Glutamatergic neuron (in vitro differentiated cells): ENCODE measurements at places on chromosomes 4 and X.

DNA sequence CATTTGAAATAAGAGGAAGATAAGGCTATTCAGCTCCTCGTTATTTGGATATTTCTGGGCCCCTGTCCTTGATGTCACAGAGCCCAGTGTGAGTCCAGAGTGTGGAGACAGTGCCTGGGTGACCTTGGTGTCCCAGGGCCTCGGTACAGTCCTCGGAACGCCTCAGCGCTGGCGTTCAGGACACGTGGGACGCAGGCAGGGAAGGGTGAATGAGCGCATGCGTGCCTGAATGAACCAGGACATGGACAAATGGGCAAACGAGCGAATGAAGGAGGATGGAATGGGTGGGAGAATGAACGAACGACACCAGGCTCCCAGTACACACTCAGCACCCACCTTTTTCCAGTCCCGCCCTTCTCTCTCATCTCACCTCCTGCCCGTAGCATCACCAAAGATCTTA, 44.2 kb downstream of the EVC start:
- DNase-seq = no peak

- DNase-seq = no peak
These were observed 94.5 kb upstream of the RASGEF1B start for GRCh38 chr4:81566161-81566591.

DNA sequence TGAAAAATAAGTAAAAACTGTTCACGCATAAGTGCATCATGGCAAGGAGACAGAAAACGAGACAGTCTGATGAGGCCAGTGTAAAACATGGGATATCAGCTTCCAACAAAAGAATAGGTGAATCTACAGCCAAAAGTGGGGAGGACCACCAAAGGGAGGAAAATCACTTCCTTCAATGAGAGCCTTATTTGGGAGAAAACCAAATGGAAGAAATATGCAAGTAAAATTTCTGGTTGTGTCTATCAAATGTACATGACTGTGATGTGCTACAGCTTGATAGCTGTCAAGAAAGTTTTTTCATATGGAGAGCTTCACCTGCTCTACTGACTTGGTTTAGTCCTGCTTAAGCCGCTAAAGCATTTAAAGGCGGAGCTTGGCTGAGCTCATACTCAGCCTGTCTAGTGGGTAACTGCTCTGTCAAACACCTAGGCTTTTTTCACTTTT, 66.2 kb downstream of the MAGEA1 start:
- no peak for DNase-seq

DNA sequence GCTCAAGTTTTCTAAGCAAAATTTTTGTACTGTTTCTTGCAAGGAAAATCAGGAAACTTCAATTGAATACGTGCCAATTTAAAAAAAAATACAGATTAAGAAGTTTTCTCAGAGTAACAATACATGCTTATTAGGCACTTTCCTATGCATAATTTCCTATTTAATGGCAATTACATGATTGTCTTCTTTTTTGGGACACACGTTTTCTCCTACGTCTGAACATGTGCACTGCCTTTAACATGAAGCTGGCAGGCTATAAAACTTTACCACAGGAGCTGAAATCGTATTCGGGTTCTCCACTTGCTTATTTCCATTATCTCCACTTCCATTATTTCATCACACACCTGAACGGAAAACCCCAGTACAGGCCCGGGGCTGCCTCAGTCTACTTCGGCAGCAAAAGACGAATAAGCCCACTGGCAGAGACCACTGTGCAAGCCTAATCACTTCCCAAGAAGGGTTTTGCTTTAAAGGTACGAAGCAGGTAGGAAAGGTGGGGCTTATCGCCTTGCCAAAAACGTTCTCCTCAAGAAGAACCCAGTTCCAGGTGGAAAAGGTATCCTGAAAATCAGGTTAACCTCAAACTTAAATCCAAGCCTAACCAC, 575 bp downstream of the RCHY1 start:
- DNase-seq = no peak

DNA sequence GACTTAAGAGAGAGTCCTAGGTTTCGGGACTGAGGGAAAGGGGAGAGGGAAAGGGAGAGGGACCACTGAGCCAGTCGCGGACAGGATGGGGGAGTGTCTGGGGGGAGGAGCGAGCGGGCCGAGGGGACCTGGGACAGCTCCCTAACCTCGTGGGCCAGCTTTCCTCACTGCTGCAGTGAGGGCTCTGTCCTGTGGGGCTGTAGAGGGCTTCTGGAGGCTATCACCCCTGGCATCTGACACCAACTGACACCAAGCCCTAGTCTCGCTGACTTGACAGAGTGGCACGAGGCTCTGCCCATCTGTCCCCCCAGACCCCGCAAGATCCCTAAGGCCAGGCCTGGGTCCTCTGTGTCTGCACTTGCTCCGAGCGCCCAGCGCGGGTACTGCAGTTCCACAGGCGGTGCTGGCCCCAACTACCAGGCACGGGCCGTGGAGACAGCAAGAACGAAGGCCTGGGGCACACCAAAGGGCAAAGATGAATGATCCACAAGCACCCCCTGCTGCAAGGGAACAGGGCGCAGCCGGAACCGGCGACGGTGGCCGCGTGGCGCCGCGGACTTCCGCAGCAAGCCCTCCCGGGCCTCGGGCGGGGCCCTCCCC, 465 bp downstream of the HAUS7 start:
- DNase-seq = peak; percentile 38

DNA sequence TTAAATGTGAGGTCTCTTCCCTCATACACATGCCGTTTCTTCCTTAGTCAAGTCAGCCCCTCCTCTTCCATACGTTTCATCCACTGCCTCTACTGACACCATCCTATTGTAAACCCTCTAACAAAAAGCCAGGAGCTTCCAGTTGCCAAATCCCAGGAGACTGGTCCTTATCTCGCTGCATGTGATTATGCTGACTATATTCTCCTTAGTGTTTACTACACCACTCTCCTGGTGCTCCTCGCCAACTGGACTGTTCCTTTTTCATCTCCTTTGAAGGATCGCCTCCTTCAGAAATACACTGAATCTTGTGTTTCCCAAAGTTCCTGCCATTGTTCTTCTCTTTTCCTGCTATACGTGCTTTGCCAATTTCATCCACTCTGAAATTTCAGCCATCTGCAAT, 27.7 kb downstream of the MAML3 start:
- no peak for DNase-seq

DNA sequence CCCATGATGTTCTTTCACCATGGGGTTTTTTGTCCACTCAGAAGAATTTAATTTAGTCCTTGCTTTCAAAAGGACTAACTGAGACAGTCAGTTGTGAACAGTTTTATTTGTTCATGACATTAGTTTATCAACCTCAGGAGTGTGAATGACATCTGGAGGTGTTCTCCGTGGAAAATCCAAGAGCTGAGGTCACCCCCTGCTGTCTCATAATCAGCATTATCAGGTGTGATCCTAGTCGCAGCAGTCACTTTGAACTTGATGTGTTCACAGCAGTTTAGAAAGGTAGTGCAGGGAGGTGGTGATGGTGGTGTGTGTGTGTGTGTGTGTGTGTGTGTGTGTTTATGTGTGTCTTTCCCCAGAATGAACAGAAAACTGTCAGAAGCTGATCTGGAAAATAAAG, 1760.8 kb upstream of the PCDH10 start:
- DNase-seq = no peak

- no peak for DNase-seq
These were observed 15.3 kb upstream of the UBA1 start for GRCh38 chrX:47178337-47178736.

DNA sequence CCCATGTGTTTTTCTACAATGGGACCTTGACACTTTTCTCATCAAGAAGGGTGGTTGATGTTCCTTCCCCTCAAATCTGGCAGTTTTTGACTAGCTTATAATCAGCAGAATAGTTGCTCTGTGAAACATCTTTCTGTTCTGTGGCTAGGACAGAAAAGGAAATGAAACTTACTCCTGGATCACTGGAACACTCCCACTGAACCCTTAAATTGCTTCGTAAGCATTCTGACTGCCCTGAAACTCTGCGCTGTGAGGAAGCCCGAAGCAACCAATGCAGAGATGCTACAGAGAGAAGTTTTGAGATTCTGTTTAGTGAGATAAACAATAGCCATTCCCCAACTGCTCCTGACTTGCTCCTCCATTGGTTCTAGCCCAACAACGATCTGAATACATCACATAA, 602.2 kb downstream of the CENPC start:
- no peak for DNase-seq

- DNase-seq = no peak
These were observed 23.1 kb downstream of the BANK1 start for GRCh38 chr4:101813604-101814003.

- DNase-seq = no peak
These were observed 636.5 kb upstream of the FRG1 start for GRCh38 chr4:189304167-189304566.
